ENCODE measurements at places on chromosomes 5 and 9.

DNA sequence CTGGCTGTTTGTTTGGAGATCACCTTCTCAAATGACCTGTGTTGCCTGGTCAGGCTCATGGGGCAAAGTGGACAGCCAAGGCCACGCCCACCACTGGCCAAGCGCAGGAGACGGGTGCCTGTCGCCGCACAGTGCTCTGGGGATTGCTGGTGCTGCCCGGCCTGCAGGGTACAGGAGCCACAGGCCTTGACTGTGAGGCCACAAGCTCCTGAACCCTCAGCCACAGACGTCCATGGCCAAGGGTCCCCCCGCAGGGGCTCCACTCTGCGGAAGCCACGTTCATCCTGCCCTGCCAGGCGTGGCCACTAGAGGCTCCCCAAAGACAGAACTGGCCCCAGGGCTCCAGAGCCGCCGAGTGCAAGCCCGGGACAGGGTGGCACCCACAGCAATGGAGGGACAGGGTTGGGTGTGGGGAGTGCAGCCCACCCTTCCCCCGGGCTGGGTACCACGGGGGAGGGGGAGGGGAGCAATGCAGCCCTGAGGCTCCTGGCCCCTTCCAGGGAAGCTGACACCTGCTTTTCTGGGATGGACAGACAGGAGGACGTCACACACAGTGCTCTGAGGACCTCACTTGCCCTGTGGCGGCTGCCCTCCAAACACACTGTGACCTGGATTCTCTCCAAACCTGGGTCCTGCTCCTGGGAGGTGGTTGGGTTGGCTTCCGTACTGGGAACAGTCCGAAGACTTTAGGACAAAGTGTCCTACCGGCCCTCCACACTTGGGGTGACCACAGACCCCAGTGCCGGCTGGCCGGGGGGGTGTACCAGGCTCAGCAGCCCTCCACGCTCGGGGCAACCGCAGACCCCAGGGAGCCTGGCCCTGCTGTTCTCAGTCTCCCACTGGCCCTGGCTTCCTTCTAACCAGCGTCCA lies 21.5 kb downstream of the TPPP start:
- peak; percentile 68 for DNase-seq

- DNase-seq = no peak
Observed at GRCh38 chr5:126139086-126139485, 284.1 kb upstream of the GRAMD2B start.

GRCh38 chr5:179417696-179418095 lies 72.4 kb upstream of the ADAMTS2 start:
- DNase-seq = no peak

- no peak for DNase-seq
Observed at GRCh38 chr9:17807613-17808282, 228.9 kb downstream of the SH3GL2 start.

GRCh38 chr9:8484597-8485191 lies 685.1 kb upstream of the DMAC1 start:
- DNase-seq = no peak

DNA sequence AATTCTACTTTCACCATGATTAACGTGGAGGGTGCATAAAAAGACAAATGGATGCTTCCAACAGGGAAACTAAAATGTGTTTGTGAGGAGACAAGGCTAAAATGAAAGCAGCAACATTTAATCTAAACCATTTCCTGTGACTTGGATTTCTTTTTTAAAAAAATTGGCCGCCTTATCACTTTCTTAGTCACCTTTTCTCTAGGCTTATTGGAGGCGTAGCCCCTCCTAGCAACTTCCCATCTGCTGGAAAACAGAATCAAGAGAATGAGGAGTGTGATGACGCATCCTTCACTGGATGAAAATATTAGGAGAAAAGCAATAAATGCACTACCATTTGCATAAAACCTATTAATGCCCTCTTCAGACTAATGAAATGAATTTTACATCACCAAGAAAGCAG lies 791 bp upstream of the GPR150 start:
- no peak for DNase-seq

DNA sequence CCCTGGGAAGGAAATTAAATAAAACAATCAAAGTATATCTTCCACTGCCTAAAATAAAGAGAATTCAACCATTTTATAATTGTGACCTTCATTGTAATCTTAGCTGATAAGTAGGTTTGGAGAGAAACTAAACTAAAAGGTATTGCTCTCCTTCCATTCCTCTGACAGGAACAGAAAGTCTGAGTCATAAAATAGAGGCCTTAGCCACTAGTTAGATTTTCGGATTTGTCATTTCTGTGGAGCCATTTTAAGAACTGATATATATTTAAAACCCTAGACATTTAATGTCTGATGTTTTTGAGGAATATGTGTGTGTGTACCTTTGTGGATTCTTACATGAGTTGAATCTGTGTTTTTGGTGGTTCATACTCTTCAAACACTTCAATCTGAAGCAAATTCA lies 11.8 kb upstream of the TMC1 start:
- no peak for DNase-seq

DNA sequence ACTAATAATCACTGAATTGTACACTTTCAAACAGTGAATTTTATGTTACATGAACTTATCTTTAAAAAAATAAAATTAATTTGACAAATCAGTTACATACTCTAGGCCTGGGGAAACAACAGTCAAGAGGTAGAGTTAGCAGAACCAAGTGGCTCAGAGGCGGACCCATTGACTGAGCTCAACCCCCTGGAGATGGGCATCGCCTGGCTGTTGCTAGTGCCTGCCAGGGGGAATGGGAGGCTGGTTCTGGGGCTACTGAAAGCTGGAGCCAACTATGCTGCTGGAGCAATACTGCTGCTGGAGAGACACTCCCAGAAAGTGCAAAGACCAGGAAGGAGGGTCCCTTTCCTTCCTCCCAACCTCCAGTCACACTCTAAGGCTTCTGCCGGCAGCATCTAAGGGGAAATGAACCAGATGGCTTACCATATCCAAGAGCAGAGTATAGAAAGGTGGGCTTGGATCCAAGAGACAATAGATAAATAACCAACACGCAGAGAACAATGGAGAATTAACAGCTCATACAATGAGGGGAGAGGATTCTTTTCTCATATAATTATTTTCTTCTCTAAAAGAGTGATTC lies 40.3 kb upstream of the ANKRD55 start:
- no peak for DNase-seq

DNA sequence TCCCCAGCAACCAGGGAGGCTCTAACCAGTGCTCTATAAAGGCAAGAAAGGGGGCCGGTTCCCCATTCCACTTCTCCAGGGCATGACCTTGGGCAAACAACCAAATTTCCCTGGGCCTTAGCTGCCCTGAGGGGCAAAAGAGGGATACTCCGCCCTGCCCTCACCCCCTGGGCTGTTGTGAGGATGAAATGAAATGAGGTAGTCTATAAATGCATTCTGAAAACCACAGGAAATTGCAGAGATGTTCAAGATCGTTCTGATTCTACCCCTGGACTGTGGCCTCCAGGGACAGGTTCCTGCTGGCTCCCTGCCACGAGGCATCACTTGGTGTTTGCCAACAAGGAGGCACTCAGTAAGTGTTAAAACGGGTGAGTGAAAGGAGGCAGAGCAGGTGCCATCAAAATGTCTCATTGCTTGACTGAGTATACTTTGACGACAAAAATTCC lies 5.7 kb downstream of the RAPGEF1 start:
- DNase-seq = peak; percentile 58

DNA sequence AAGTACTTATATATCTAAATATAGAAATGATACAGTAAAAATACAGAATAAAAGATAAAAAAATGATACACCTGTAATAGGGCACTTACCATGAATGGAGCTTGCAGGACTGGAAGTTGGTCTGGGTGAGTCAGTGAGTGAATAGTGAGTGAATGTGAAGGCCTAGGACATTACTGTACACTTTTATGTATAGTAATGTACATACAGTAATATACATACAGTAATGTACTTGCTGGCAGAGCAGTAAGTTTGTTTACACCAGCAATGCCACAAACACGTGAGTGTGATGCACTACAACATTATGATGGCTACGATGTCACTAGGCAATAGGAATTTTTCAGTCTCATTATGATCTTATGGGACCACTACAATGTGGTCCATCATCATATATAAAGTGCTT lies 34.2 kb downstream of the SUSD1 start:
- no peak for DNase-seq

DNA sequence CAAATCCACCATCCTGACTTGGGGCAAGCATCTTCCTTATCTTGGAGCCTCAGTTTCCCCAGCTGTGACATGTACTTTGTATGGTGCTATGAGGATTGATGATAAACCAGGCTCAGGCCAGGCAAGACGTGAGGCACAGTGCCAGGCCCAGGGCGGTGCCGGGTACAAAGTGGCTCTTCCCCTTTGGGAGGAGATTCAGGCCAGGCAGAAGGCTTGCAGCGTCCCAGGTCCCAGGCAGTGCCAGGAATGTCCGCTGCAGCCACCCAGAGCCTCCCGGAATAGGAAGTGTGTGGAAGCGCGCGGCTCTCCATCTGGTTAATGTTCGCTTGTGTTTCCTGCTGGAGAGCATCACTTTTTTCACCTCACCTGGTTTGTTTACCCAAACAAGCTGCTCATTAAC lies 12.6 kb upstream of the DENND1A start:
- peak; percentile 29 for DNase-seq

GRCh38 chr5:13540168-13540750 lies 404.2 kb downstream of the DNAH5 start:
- DNase-seq = no peak

DNA sequence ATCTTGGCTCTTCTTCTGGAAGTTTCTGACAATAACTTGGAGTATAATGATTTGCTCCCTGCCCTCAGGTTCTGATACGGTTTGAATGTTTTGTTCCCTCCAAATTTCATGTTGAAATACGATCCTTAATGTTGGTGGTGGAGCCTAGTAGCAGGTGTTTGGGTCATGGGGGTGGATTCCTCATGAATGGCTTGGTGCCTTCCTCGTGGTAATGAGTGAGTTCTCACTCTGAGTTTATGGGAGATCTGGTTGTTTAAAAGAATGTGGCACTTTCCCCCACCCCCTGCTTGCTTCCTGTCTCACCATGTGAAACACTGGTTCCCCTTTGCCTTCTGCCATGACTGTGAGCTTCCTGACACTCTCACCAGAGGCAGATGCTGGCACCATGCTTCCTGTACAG lies 103.0 kb upstream of the OSMR start:
- DNase-seq = no peak

DNA sequence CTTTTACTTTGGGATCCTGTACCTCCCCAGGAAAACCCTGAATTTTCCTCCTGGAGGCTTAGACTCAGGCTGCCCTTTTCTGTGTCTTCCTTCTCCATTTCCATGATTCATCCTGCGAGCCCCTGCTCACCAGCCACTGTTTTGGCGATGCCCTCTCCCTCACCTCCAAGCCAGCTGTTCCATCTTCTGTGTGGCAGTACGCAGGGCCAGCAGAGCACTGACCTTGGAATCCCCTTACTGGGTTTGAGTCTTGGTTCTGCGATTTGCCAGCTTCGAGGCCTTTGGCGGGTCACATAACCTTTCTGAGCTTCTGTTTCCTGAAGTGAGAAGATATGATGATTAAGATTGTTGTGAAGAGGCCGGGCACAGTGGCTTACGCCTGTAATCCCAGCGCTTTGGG lies 7.2 kb downstream of the PPARGC1B start:
- no peak for DNase-seq

DNA sequence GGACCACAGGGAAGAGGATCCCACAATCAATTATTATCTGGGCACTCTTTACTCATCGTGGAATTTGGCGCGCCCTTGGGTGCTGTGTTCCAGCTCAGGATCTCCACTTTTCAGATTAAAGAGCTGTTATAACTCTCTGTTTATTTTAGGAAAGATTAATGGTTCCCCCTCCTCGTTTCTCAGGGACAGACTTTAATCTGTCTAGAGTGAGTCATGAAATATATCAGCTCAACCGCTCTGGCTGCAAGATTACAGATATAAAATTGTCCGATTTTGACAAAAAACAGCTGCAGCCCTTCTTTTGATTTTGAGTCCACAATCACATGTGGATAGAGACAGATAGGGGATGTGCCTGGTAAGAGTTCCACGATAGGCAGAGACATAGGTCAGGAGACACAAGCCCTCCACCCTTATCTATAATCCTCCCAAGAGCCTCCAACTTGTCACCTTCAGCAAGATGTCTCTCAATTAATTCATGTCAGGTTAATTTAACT lies 77.6 kb upstream of the ANKRD55 start:
- DNase-seq = no peak

GRCh38 chr5:125401724-125402622 lies 655.5 kb upstream of the ZNF608 start:
- DNase-seq = no peak

- DNase-seq = no peak
Observed at GRCh38 chr5:102903074-102903871, 148.2 kb downstream of the PAM start.

- DNase-seq = no peak
Observed at GRCh38 chr9:137757613-137758029, 120.0 kb upstream of the CACNA1B start.

GRCh38 chr5:166551384-166551783 lies 1740.1 kb upstream of the WWC1 start:
- no peak for DNase-seq

- DNase-seq = no peak
Observed at GRCh38 chr9:92974761-92975755, 27.7 kb downstream of the FGD3 start.

DNA sequence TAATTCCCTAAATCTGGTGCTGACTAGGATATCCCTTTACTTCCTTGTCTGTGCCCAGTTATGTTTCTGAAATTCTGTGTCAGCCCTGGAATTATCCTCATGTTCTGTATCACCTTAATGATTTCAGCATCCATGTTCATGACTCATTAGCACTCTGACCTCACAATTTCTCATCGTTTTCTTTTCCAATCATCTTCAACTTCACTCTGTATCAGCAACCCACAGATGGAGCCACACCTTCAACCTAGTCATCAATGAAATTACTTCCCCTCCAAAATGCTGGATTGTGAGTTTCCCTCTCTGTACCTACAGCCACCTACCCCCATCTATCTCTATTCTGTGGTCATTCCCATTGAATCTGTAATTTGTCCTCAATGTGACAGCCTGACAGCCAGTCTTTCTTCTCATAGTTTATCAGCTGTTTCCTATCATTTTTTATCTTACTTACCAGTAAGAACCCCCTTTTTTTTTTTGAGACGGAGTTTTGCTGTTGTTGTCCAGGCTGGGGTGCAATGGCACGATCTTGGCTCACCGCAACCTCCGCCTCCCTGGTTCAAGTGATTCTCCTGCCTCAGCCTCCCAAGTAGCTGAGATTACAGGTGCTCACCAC lies 3.1 kb upstream of the IL6ST start:
- DNase-seq = no peak

DNA sequence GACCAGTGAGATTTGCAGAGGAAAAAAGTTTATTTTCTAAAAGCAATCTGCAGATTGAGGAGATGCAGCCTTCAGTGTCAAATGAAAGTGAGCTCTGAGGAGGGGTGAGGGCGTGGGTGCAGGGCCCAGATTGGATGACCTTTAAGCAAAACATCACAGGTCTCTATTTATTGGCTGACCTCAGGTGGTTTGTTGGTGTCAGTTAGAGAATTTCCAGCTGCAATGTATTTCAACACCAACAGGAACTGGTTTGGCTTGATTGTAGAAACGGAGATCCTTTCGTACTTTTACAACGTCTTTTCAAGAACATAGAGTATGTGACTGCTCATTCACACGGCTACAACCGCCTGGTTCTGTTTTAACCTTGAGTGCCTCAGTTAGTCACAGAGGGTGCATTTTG lies 1069.1 kb downstream of the EFNA5 start:
- DNase-seq = no peak

- DNase-seq = no peak
Observed at GRCh38 chr5:1923766-1924165, 41.0 kb upstream of the IRX4 start.

- no peak for DNase-seq
Observed at GRCh38 chr9:4016789-4017188, 283.1 kb downstream of the GLIS3 start.

All from heart left ventricle (tissue), 16 donors.